ENCODE measurements at places on chromosomes 12 and 14. TPM values are rescaled to one million over a fixed set of nuclear protein-coding genes. Genes with fewer than 3 reads are reported as not detected.

ZC3H10 gene
- total RNA-seq, result 6.1 TPM

LHX5 gene
- total RNA-seq, result not detected

WDR89 gene
- 7.9 TPM for total RNA-seq

RTL1 gene
- total RNA-seq, result not detected

ZNF705A gene
- total RNA-seq, result not detected

PPFIBP1 gene
- 40.1 TPM for total RNA-seq

SPRYD3 gene
- total RNA-seq, result 32.5 TPM

KRT6C gene
- not detected for total RNA-seq

PZP gene
- total RNA-seq, result not detected

ERBB3 gene
- total RNA-seq, result 206 TPM

LRTM2 gene
- not detected for total RNA-seq

TMEM132D gene
- 0.17 TPM for total RNA-seq

ACRBP gene
- total RNA-seq, result 1.9 TPM

OR6C68 gene
- total RNA-seq, result not detected

CELA1 gene
- not detected for total RNA-seq

ASPG gene
- 1.4 TPM for total RNA-seq

PRPF40B gene
- total RNA-seq, result 14.1 TPM

SLC38A4 gene
- 3.2 TPM for total RNA-seq

LEMD3 gene
- total RNA-seq, result 28.9 TPM

AKAP6 gene
- 10.3 TPM for total RNA-seq

SENP1 gene
- total RNA-seq, result 14.9 TPM

TMEM63C gene
- 13.2 TPM for total RNA-seq

CPNE6 gene
- 0.45 TPM for total RNA-seq

C12orf54 gene
- not detected for total RNA-seq

KITLG gene
- total RNA-seq, result 32.8 TPM

RDH11 gene
- total RNA-seq, result 81.7 TPM

TMEM119 gene
- total RNA-seq, result 7.2 TPM

OR10G2 gene
- total RNA-seq, result not detected

ADSS1 gene
- 4.0 TPM for total RNA-seq

PLEKHG3 gene
- 78.8 TPM for total RNA-seq

IQSEC3 gene
- not detected for total RNA-seq

RNF212B gene
- total RNA-seq, result not detected

Data from colonic mucosa (tissue), 4 donors.